ENCODE measurements at places on chromosomes 5 and 9.

DNA sequence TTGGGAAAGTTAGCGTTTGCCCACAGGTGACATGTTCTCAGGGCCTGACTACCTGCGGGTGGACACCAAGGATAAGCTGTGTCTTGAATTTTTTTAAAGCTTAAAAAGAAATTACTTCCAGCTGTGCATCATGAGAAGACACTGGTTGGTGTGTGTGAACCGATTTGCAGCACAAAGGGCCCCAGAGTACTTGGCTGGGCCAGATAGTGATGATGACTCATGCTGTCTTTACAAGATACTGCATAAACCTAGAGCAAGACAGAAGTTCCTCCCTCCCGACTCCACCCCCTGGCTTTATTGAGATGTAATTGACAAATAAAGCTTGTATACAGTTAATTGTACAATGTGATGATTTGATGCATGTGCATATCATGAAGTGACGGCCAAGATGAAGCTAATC lies 212.8 kb downstream of the NXNL2 start:
- no peak for DNase-seq
- H3K4me3 ChIP-seq = no peak overlapping the region

DNA sequence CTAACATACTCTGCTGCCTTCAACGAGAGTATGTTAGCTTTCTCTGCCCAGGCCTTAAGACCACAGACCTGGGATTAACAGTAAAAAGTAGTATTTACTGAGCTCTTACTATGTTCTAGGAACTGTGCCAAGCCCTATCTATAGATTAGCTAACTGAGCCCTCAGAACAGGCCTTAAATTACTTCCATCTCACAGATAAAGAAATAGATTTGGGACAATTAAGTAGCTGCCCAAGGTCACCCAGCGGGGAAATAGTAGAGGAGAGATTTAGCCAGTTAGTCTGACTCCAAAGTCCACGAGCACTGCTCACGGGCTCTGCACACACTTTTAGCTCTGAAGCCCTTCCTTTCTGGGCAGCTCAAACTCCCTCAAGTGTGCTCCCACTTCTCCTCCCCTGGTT lies 64.5 kb upstream of the EQTN start:
- peaks cover 26% of the 10 kb centered on the region for H3K4me1 ChIP-seq
- peaks cover 2% of the 10 kb centered on the region for H3K36me3 ChIP-seq
- no peak overlapping the region for H3K27ac ChIP-seq
- H3K4me3 ChIP-seq = no peak overlapping the region

- H3K27me3 ChIP-seq = no peaks in the 10 kb centered on the region
- no peak overlapping the region for H3K27ac ChIP-seq
- DNase-seq = no peak
- H3K4me1 ChIP-seq = peaks cover 7% of the 10 kb centered on the region
These were observed 96.1 kb downstream of the C9orf152 start for GRCh38 chr9:110111868-110112267.

DNA sequence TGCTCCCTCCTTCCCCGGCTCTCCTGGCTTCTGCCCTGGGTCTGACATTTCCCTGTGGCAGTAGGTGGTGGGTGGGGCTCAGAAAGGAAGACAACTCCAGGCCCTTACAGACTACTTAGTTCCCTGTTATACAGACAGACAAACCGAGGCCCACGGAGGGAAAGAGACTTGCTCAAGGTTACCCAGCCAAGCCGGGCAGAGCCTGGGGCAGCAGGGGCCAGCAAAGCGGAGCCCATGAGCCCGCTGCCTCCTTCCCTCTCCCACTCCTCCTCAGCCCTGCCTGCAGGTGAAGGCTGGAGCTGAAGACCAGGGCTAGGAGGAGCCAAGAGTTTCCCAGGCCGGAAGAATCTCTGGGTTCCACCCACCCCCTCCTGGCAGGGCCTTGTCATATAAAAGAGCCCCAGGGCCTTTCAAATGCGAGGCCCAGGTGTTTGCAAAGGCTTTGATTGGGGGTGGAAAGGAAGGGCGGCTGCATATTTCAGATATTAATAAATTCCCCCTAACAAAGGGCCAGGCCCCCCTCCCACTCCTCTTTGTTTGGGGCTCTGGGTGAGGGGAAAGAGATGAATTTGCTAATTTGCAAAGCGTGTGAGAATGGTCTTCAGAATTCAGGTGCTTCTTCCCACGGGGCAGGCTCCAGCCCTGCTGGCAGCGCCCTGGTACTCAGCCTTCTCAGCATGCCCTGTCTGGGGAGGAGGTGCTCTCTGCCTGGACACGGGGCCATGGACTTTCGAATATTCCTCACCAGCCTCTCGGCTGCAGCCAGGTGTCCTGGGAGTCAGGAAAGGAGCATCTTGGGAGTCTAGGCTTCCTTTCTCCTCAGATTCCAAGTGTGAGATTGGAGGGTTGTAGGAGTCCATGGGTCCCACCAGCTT lies 21.5 kb downstream of the SLC6A7 start:
- H3K4me1 ChIP-seq = peaks cover 22% of the 10 kb centered on the region
- H3K4me3 ChIP-seq = no peak overlapping the region
- no peak overlapping the region for H3K27ac ChIP-seq
- DNase-seq = no peak
- H3K27me3 ChIP-seq = peaks cover 78% of the 10 kb centered on the region

- no peaks in the 10 kb centered on the region for H3K36me3 ChIP-seq
- no peak overlapping the region for H3K27ac ChIP-seq
- no peak for DNase-seq
- H3K27me3 ChIP-seq = no peaks in the 10 kb centered on the region
- H3K4me3 ChIP-seq = no peak overlapping the region
These were observed 69.1 kb downstream of the PPARGC1B start for GRCh38 chr5:149799119-149799623.

GRCh38 chr5:14204785-14205321 lies 61.7 kb downstream of the TRIO start:
- H3K4me1 ChIP-seq = peaks cover 2% of the 10 kb centered on the region
- peaks cover 12% of the 10 kb centered on the region for H3K27me3 ChIP-seq
- H3K36me3 ChIP-seq = no peaks in the 10 kb centered on the region
- no peak overlapping the region for H3K27ac ChIP-seq
- DNase-seq = no peak

DNA sequence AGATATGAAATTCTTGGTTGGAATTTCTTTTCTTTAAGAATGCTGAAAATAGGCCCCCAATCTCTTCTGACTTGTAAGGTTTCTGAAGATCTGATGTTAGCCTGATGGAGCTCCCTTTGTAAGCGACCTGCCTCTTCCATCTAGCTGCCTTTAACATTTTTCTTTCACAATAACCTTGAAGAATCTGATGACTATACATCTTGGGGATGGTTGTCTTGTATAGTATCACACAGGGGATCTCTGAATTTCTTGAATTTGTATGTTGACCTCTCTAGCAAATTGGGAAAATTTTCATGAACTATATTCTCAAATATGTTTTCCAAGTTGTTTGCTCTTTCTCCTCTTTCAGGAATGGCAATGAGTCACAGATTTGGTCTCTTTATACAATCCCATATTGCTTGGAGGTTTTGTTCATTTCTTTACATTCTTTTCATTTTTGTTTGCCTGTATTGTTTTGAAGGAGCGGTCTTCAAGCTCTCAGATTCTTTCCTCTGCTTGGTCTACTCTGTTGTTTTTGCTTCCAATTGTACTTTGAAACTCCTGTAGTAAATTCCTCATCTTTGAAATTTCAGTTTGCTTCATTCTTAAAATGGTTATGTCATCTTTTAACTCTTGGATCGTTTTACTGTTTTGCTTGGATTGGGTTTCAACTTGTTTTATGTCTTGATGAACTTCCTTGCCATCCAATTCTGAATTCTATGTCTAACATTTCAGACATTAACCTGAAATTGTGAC lies 245.2 kb upstream of the TARS1 start:
- no peaks in the 10 kb centered on the region for H3K27me3 ChIP-seq
- no peak for DNase-seq
- no peaks in the 10 kb centered on the region for H3K36me3 ChIP-seq
- H3K4me1 ChIP-seq = no peaks in the 10 kb centered on the region
- no peak overlapping the region for H3K4me3 ChIP-seq

DNA sequence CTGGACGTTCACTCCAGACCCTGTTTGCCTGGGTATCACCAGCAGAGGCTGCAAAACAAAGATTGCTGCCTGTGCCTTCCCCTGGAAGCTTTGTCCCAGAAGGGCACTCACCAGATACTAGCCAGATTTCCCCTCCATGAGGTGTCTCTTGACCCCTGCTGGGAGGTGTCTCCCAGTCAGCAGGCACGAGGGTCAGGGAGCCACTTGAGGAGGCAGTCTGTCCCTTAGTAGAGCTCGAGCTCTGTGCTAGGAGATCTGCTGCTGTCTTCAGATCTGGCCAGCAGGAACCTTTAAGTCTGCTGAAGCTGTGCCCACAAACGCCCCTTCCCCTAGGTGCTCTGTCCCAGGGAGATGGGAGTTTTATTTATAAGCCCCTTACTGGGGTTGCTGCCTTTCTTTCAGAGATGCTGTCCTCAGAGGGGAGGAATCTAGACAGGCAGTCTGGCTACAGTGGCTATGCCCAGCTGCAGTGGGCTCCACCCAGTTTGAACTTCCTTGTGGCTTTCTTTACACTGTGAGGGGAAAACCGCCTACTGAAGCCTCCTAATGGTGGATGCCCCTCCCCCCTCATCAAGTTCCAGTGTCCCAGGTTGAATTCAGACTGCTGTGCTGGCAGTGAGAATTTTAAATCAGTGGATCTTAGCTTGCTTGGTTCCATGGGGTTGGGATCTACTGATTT lies 253.9 kb downstream of the SPATA31D1 start:
- H3K27ac ChIP-seq = no peak overlapping the region
- no peak for DNase-seq
- H3K27me3 ChIP-seq = no peaks in the 10 kb centered on the region
- H3K36me3 ChIP-seq = no peaks in the 10 kb centered on the region
- no peaks in the 10 kb centered on the region for H3K4me1 ChIP-seq
- H3K4me3 ChIP-seq = no peak overlapping the region

DNA sequence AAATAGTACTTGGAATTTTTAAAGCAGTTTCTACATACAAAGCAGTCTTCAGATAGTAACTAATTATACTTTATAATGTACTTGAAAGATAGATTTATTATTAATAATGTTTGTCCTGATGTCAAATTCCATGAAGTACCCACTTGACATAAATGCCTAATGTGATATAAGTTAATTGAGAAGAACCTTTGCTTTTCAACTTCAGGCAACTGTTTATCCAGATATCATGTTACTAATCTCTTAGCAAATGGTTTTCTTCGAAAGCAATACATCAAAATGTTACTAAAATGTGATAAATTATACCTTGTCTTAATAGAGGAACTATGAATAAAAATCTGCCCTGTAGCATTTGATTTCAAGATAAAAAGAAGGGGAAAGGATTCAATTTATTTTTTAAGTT lies 146.8 kb upstream of the FBXL17 start:
- no peaks in the 10 kb centered on the region for H3K36me3 ChIP-seq
- DNase-seq = no peak
- H3K27ac ChIP-seq = no peak overlapping the region
- no peak overlapping the region for H3K4me3 ChIP-seq
- H3K27me3 ChIP-seq = peaks cover 7% of the 10 kb centered on the region
- H3K4me1 ChIP-seq = no peaks in the 10 kb centered on the region

- no peak overlapping the region for H3K27ac ChIP-seq
- H3K4me3 ChIP-seq = no peak overlapping the region
- no peaks in the 10 kb centered on the region for H3K27me3 ChIP-seq
These were observed 4.3 kb upstream of the DHFR start for GRCh38 chr5:80659106-80659505.
